H7 (cell line): ENCODE measurements at places on chromosomes 2 and 18.

- DNase-seq = peak; percentile 64
Observed at GRCh38 chr2:241190291-241190981, 2.0 kb downstream of the ANO7 start.

GRCh38 chr2:172449911-172450550 lies 22.6 kb downstream of the ITGA6 start:
- no peak for DNase-seq

- DNase-seq = no peak
Observed at GRCh38 chr2:64574871-64575270, 50.7 kb downstream of the AFTPH start.

DNA sequence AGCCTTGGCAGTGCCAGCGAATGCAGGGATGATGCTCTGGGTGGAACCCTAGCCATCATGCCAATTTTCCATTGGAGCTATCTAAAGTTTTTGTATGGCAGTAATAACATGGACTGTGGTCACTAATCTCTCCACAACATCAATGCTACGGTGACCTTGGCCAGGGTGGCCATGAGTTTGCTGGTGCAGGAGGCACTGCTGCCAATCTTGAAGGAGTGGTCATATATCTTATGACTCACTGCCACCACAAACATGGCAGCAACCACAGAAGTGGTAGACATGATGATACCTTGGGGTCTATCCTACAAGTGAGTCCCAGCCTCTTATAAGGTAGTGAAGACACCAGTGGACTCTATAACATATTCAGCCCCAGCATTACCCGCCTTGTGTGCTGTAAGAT lies 104.6 kb downstream of the EVA1A start:
- no peak for DNase-seq

DNA sequence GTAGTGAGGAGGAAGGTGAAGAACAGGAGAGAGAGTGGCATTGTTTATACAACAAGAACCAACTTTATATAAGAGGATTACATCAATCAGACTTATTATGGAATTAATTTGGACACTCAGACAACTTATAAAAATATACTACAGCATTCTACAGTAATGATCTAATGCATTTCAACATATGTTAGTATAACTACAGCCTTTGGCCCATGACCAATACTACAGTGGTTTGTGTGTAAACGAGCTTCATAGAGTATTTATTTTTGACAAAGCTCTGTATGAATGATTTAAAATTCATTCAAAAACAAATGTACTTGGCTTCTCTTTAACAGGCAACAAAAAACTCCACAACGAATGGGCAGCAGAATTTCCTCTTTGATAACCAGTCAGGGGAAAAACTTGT lies 72.8 kb downstream of the ZNF521 start:
- DNase-seq = no peak
